ENCODE measurements at places on chromosomes 3 and 15.

DNA sequence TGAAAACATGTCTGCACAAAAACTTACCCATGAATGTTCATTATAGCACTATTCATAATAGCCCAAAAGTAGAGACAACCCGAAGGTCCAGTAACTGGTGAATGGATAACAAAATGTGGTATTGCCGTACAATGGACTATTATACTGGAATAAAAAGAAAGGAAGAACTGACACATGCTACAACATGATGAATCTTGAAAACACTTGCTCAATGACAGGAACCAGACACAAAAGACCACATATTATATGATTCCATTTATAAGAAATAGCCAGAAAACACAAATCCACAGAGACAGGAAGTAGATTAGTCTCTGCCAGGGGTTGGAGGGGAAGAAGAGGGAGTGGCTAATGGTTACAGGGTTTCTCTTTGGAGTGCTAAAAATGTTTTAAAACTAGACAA lies 18.3 kb downstream of the SHC4 start:
- no peak for DNase-seq

DNA sequence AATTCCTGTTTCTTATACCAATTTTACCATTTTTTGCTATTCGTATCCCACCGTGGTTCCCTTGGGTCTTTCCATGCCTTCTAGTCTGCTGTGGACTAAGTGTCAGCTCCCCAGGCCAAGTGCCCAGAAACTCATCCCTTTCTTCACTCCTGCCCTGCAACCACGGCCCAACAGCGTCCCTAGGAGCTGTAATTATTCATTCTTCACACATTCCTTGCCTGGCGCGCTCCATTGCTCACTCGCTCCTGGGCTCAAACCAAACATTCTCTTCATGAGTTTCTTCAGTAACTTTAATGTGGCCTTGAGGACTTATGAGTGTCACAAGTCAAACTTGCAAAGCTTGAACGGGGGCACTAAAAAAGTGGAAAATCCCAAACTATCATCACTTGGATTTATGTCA lies 15.7 kb downstream of the GABRB3 start:
- no peak for DNase-seq

- no peak for DNase-seq
Measured at GRCh38 chr15:48408327-48408726, 77.1 kb downstream of the DUT start.

DNA sequence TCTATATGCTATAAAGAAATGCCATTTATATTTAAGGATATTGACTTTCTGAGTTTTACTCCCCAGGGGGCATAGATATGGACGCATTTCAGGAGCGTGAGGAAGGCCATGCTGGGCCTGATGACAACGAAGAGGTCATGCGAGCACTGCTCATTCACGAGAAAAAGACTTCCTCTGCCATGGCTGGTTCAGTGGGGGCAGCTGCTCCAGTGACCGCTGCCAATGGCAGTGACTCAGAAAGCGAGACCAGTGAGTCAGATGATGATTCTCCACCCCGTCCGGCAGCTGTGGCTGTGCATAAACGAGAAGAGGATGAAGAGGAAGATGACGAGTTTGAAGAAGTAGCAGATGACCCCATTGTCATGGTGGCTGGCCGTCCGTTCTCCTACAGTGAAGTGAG lies 38.4 kb downstream of the GTF2E1 start:
- DNase-seq, result no peak

DNA sequence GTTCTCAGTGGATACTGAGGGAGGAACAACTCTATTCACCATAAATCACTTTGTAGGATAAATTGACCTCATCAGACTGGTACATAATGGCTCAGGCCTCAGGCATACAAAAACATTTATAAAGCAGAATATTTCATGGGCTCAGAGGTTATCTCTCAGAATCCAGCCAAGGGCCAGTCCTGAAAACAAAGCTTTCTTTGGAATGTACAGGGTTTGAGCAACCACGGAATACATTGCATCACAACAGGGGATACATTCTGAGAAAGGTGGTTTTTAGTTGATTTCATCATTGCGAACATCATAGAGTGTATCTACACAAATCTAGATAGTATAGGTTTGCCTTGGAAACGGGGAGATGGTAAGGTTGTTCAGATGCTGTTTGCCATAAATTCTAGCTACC lies 33.4 kb upstream of the CTDSPL2 start:
- no peak for DNase-seq

DNA sequence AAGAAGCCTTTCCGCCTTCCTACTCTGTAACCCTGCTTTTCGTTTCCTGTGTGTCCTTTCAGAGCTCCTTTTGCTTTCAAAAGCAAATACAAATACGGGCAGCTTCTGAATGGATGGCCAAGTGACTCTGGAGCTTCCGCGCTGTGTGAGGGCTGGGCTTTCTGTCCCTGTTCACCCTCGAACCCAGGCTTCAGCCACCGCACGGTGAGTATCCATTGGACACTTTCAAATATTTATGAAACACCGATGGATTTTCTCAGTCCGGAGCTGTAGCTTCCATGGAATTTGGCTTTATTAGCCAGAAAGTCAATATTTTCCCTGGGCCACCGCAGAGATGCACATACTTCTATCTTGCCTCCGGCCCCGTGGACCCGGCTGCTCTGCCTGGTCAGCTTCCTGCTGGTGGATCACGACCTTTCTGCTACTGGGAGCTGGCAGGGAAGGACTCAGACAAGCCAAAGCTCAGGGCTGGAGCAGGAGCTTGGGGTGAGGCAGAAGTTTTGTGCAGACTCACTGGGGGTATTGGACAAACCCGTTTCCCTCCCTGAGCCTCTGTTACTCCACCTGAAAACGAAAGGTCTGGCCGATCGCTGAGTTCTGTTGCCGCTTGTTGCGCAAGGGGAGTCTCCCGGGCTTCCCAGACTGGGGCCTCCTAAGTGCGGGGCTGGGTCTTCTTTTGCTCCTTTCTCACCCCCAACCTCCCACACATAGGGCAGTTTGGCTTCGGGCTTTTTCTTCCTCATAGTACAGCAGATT lies 63.6 kb downstream of the LINGO1 start:
- peak; percentile 52 for DNase-seq

- DNase-seq, result no peak
Measured at GRCh38 chr3:12905316-12906071, 64.1 kb upstream of the RPL32 start.

DNA sequence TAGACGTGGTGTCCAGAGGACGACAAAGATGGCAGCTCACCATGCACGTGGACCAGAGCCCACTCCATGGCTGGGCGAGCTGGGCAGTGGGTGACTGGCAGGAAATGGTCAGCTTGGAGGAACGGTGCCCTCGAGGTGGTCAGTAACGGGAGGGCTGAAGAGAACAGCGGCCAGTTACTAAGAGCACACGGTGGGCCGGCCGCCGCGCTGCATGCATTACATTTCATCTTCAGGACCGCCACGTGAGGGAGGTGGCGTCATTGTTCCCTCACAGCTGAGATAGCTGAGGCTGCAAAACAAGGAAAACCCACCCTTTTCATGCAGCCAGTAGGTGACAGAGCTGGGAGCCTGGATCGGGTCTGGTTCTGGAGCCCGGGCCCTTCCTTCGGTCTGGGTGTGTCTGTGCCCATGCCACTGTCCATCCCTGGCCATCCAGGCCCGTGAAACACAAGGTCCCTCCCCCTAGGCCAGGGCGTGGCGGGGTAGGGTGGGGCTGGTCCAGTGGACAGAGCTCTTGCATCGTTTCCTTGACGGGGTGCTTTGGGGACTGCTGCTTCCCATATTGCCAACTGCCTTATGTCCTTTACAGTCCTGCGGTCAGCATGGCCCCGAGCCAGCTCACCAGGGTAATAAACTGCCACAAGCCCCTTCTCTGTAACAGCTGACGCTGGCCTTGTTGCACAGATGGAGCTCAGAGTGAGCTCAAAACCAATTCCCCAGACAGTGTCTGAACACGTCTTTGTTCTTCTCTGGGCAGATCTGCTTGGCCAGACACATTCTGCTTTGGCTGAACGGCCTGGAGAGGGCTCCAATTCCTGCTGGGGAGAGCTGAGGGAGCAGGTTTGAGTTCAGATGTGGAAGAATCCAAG lies 51.8 kb downstream of the RGMA start:
- DNase-seq, result no peak

DNA sequence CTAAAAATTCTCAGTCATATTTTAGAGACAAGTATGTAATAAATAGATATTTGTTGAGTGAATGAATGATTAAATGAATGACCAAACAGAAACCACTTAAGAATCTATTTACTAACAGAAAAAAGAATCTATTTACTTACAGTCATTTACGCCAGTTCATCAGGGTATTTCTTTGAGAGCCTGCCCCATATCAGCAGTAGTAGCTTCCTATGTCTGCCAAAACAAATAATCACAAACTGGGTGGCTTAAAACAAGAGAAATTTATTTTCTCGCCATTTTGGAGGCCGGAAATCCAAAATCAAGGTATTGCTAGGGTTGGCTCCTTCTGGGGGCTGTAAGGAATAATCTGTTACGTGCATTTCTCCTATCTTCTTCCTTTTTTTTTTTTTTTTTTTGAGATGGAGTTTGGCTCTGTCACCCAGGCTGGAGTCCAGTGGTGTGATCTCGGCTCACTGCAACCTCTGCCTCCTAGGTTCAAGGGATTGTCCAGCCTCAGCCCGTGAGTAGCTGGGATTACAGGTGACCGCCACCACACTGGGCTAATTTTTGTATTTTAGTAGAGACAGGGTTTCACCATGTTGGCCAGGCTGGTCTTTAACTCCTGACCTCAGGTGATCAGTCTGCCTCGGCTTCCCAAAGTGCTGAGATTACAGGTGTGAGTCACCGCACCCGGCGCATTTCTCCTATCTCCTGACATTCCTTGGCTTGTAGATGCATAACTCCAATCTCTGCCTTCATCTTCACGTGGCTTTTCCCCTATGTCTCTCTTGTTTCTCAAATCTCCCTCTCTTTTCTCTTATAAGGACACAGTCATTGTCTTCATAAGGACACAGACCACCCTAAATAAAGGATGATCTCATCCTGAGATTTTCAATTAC lies 65.2 kb upstream of the SPPL2A start:
- DNase-seq, result no peak

DNA sequence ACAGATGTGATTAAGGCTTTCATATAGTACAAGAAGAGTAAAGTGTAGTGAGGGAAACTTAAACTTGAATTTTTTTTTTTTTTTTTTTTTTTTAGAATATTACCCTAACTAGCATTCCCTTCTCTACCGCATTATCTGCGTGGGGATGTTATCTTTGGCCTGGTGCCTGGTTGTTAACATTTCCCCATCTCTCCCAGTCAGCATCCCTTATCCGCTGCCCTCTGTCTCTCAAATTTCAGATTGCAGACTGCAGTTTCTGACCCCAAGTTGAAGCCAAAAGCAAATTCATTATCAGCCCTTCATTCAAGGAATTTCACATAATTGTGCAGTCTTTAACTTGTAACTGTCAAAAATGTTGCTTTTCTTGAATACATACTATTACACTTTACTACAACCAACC lies 353.0 kb downstream of the PLOD2 start:
- no peak for DNase-seq

- no peak for DNase-seq
Measured at GRCh38 chr3:155372281-155372680, 78.8 kb upstream of the STRIT1 start.

GRCh38 chr3:37642670-37643598 lies 218.7 kb upstream of the CTDSPL start:
- no peak for DNase-seq

DNA sequence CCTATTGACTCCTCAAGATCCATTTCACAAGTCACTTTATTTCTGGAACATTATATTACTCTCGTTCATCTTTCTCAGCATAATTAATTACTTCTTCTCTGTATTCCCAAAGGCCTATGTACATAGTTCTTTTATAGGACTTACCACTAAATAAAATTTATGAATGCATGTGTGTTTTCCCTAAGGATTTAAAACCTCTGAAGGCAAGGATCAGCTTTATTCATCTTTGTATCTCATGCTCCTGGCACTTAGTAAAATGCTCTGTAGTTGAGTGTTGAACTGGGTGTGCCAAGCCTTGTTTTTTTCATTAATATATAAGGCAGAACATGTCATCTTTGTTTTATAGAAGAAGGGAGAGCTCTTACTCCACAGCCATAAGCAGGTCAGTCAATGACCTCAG lies 194.1 kb upstream of the ZPLD1 start:
- DNase-seq, result no peak
